ENCODE measurements at places on chromosomes 1 and 21.
A peak's percentile ranks its signal among the peaks of the same experiment; 100 is the strongest.

DNA sequence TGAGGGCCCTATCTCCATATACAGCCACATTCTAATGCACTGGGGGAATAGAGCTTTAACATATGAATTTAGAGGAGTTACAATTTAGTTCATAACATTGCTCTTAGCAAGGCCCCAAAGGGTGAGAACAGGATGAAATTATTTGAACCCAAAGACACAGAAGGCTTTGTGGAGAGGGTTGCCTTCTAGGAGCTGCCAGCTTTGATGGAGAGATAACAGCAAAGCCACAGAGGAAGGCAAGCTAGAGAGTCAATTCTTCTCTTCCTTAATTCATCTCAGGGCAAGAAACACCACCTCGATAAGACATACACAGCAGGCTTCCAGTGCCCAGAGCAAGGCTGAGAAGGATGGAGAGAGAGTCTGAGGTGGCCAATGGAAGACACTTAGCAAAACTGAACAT lies 94.8 kb upstream of the TMPRSS15 start:
- DNase-seq, result no peak

DNA sequence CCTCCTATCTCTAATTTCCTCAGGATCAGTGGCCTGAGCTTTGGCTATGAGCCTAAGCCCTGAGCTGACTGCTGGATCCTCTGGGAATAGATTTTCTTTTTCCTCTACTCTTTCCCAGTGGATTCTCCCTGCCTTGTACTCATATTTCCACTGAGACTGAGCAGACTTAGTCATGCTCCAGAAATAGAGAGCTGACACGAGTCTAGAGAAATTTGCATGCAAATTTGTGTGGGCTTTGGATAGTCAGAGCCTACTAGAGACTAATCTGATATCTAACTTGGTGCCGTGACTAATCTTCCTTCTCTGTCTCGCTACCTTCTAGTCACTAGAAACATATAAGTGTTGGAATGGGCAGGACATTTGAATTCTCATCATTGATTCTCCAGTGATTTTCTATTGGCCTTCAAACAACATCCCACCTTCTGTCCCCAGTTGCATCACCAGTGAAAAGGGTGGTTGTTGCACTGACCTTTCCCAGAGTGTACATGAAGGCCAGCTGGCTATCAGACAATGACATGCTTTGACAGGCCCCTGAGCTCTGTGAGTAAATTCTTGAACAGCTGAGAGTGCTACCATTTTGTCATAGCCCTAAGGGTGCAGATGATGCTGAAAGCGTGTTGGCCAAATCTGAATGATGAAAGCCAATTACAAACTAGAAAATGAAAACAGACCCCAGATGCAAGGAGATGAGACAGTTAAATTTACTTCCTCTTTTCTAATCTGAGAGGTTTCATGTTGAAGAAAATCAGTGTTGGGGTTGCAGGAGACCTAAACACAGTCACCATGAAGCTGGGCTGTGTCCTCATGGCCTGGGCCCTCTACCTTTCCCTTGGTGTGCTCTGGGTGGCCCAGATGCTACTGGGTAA lies at the start of gene FCRLA:
Gene FCRLA, plus strand, starts transcription at position 748 of the 866 bp plus-strand sequence. Its CDS starts 36 bp downstream, at position 784.
- no peak for DNase-seq

DNA sequence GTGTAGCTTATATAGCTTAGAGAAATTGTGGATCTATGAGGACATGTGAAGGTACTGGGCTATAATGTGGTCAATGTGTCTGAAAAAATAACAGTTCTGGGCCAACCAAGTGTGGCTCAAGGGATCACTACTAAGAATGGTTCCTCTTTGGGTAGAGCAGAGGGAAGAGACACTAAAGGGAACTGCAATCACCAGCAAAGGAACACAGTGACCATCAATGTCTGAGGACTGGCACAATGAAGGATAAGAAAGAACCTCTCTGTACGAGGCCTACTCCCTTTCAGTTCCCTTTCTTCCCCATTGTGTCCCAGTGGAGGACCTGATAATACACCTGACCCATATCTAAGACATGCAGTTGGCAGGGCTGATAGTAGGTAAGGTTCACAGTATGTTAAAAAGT lies 89.9 kb upstream of the JAK1 start:
- DNase-seq, result no peak

- no peak for DNase-seq
Observed at GRCh38 chr1:236520445-236521005, 3.3 kb upstream of the LGALS8 start.

DNA sequence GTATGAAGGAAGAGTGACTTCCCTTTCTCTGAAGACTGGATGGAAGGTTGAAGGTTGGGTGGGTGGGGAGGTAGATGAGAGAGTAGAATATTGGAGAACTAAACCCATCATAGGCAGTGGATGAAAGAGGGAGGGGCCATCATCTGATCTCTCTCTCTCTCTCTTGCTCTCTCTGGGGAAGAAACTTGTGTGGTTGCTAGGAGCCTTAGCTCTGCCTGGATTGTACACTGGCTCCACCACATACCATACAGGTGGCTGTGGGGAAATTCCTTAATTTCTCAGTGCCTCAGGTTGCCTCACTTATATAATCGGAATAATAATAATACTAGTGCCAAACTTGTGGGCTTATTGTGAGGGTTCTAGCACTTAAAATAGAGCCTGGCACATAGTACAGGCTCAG lies 9.5 kb downstream of the XCL1 start:
- no peak for DNase-seq

- DNase-seq, result no peak
Observed at GRCh38 chr1:224357626-224358124, 996 bp downstream of the CNIH4 start.

DNA sequence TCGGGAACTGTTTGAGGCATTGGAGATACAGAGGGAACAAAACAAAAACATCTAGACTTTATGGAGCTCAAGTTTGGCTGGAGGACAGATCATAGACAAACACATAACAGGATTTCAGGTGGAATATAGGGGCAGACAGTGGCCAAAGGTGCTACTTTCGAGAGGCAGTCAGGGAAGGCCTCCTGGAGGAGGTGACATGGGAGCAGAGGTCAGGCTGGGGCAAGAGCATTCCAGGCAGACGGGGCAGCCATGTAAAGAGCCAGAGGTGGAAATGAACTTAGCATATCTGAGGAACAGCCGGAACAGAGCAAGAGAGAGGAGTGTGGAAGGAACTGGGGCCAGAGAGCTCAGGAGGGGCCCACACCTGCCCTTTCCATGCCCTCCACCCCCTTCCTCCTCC lies 122.3 kb downstream of the DMRTB1 start:
- DNase-seq, result no peak

DNA sequence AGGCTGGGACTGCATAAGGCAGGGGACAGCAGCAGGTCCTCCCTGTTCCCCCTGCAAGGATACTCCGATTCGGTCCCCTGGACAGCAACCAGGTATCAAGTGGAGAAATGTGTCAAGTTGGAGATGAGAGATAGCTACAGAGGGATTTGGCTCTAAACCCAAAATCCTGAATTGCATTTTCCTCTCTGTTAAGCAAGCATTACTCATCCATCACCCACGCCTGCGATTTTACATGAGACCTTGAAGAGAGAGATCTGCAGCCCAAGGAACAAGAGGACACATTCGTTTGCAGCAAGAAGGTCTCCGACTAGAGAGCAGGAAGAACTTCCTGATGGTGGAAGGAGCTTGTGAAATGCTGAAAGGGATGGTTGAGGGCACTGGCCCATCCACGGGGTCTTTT lies 21.9 kb downstream of the SYT2 start:
- no peak for DNase-seq

GRCh38 chr1:1259951-1260600 lies 13.6 kb upstream of the C1QTNF12 start:
- peak; percentile 9 for DNase-seq

GRCh38 chr1:41313661-41314131 lies 47.5 kb upstream of the FOXO6 start:
- no peak for DNase-seq

- DNase-seq, result no peak
Observed at GRCh38 chr1:201714542-201715329, 114.2 kb upstream of the IPO9 start.

GRCh38 chr1:239276051-239276450 lies 110.3 kb upstream of the CHRM3 start:
- no peak for DNase-seq

GRCh38 chr1:14674030-14674429 lies 75.5 kb downstream of the KAZN start:
- no peak for DNase-seq

DNA sequence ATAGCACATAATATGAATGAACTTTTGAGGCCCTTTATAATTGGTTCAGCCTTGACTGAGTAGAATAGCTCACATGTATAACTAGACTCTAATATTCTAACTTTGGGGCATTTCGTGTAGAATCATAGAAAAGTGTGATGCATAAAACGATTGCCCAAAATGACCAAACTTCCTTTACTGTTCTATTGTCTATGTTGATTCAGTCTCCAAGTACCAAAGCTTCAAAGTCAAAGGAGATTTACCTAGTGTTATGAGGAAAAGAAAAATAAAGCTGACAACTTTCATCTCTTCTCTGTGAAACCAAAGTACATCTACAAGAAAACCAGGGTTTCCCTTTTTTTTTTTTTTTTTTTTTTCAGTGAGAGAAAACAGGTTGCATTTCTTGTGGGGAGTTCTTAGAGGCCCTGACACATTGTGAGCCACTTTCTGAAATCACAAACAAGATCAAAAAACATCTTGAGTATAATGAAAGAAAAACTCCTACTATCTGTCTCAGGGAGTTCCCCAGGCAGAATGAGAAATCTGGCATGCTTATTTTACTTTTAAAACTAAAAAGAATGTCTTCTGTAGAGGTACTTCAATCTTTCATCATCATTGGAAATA lies 183.4 kb downstream of the TNFSF18 start:
- DNase-seq, result no peak

DNA sequence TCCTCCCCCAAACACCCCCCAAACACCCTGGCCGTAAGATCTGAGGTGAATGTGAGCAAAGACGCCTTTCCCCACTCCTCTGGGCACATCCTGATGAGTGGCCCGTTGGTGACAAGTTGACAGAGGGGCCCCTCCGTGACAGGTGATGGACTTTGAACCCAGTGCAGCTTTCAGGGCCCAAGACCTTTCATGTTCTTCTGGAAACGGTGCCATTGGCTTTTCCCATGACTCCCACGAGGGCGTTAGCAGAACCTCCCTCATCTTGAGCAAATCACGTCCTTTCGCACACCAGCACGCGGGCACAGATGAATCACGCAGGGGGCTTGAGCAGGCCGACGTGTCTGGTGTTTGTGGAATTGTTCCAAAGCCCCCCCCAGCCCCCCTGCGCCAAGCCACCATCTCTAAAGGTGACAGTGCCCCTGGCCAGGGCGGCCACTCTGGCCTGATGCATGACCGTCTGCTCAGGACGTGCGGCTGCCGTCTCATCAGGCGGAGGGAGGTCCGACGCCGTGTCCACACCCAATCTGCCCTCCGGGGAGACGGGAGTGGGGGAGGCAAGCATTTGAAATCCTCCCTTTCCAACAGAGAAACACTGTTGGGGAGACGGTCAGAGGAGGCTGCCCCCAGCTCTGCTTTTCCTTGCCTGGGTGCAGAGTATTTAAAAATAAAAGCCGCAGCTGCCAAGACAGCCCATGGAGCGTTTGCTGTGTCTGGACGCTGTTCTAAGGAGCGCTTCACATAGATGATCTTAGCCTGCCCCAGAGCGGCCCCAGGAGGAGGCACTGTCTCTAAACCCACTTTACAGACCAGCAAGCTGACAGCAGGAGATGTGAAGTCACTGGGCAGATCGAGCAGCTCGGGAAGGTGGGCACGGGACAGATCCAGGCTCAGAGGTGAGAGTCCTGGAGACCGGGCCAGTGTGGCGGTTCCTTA lies 98.3 kb upstream of the ARHGEF16 start:
- DNase-seq, result no peak

DNA sequence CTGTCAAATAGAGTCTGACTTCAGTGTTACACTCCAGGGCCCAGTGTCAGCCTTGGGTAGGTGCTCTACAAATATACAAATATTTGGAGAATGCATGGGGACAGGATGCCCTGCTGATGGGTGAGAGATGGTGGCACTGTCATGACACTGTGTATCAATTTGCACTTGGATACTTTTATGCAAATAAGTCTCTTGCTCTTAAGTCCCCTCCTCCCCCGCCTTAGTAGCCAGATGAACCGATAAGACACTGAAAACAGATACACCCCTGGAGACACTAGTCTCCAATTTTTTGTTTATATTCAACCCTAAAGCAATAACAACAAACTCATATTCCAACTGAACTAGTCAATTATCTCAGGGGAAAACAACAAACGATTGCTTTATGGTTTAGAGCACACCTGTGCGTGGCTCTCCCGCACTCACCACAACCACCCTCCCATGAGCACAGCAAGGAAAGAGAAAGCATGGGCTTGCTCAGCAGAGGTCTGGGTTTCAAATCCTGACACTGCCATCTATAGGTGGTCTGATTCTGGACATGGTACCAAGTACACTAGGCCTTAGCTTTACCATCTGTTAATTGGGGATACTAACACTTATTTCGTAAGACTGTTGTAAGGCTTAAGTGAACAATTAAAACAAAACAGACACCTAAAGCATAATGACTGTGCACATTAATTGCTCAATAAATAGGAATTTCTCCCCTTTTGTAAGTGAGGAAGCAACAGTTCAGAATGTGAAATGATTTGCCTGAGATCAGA lies 50.3 kb downstream of the HIVEP3 start:
- no peak for DNase-seq

- no peak for DNase-seq
Observed at GRCh38 chr1:165884009-165884689, 56.7 kb downstream of the UCK2 start.

GRCh38 chr1:35574125-35574654 lies 1.1 kb downstream of the TFAP2E start:
- no peak for DNase-seq

DNA sequence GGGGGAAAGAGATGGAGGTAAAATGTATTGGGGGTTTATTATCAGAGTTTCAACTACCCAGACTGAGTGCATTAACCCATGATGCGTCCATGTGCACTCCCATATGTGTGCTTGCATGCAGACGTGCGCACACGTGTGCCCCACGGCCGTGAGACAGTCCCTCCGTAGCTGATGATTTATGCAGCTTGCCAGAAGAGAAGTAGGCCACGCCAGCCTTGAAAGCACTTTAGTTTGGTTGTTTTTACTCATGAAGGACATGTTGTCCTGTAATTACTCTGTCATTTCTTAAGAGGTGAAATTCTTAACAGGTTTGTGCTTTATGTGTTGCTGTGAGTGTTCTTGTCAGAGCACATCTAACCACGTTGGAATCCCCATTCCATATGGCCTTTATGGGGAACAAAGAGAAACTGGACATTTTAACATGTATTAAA lies 467.8 kb downstream of the LMO4 start:
- no peak for DNase-seq

GRCh38 chr1:204697893-204698292 lies 12.4 kb upstream of the LRRN2 start:
- DNase-seq, result no peak

- no peak for DNase-seq
Observed at GRCh38 chr1:181503171-181503810, 20.0 kb downstream of the CACNA1E start.

- no peak for DNase-seq
Observed at GRCh38 chr1:38433084-38433722, 386.6 kb upstream of the POU3F1 start.

Data from C1 segment of cervical spinal cord (tissue), 14 donors.